ENCODE measurements at places on chromosomes 13 and 19. TPM values are rescaled to one million over a fixed set of nuclear protein-coding genes. Genes with fewer than 3 reads are reported as not detected.

The CEACAM3 gene
- total RNA-seq: not detected

The FGF9 gene
- total RNA-seq: not detected

The MAP4K1 gene
- 0.21 TPM for total RNA-seq

The VSTM2B gene
- not detected for total RNA-seq

The PPFIA3 gene
- 2.4 TPM for total RNA-seq

The RNF113B gene
- not detected for total RNA-seq

The PTH2 gene
- not detected for total RNA-seq

The HPN gene
- not detected for total RNA-seq

GRCh38 chr19:41303954-41304353 lies 6.0 kb upstream of the CCDC97 start:
- no peak for DNase-seq

- DNase-seq: peak; percentile 91
Observed at GRCh38 chr13:110301606-110302553, 5.1 kb downstream of the COL4A1 start.

- no peak for DNase-seq
Observed at GRCh38 chr19:49437231-49437630, 4.1 kb downstream of the SLC17A7 start.

DNA sequence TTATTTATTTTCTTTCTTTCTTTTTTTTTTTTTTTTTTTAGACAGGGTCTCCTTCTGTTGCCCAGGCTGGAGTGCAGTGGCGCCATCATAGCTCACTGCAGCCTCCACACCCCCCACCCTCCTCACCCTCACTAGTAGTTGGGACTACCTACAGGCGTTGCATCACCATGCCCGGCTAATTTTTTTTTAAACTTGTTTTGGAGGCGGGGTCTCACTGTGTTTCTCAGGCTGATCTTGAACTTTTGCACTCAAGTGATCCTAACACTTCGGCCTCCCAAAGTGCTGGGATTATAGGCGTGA lies 33.6 kb downstream of the GJA3 start:
- DNase-seq: no peak

DNA sequence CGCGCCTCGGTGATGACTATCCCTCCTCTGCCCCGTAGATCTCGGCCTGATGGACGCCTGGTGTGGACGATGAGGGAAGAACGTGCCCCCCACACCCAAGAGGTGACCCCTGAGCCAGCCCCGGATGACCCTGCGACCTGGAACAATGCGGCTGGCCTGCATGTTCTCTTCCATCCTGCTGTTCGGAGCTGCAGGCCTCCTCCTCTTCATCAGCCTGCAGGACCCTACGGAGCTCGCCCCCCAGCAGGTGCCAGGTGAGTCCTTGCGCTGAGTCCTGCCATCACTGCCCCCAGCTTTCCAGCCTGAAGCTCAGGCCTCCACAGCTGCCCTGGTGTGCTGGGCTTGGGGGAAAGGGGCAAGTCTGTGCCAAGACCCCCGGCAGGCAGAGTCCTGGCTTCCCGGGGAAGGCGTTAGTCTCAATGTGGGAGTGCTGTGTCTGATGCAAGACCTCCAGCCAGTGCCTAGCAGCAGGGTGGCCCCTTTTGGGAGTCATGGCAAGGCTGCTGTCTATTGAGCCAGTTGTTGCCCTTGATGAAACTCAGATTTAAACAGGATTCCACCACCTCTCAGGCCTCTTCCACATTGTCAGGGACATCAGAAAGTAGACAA lies 67.5 kb downstream of the CHST8 start:
- no peak for DNase-seq

- DNase-seq: peak; percentile 23
Observed at GRCh38 chr13:32783067-32783466, 196.8 kb downstream of the PDS5B start.

GRCh38 chr19:4654437-4655361 lies 15.4 kb downstream of the TNFAIP8L1 start:
- no peak for DNase-seq

- DNase-seq: no peak
Observed at GRCh38 chr19:58182577-58182988, 278 bp upstream of the ZNF274 start.

DNA sequence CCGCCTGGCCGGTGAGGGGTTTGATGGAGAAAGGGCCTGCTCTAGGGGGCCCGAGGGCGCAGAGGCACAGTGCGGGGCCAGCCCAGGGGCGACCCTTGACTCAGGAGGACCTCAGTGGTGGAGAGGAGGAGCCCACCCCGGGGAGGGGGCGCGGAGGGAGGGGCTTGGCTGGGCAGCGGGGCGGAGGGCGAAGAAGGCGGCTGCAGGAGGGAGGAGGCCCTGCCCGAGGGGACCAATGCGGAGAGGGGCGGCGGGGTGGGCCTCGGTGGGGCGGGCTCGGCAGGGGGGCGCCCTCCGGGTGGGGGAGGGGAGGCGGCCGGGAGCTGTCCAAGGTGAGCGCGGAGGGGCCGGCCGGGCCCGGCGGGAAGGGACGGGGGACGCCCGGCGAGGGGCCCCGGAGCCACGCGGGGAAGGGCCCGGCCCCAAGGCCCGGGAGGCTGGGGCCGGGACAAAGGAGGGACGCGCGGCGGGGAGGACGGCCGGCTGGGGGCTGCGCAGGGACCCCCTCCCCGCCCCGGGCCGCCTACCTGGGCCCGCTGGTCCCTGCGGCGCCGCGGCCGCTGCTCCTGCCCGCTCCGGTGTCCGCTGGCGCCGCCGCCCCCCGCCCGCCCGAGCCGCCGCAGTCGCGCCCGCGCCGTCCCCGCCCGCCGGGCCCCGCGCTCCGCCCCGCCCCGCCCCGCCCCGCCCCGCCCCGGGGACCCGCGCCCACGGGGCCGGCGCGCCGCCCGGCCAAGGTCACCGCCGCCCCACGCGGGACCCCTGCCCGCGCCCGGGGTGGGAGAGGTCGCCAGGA lies at the start of gene DIRAS1:
TSS of gene DIRAS1 (minus strand) at position 596 of the 793 bp plus-strand sequence. CDS start 3,566 bp downstream, outside the sequence.
- DNase-seq: no peak

DNA sequence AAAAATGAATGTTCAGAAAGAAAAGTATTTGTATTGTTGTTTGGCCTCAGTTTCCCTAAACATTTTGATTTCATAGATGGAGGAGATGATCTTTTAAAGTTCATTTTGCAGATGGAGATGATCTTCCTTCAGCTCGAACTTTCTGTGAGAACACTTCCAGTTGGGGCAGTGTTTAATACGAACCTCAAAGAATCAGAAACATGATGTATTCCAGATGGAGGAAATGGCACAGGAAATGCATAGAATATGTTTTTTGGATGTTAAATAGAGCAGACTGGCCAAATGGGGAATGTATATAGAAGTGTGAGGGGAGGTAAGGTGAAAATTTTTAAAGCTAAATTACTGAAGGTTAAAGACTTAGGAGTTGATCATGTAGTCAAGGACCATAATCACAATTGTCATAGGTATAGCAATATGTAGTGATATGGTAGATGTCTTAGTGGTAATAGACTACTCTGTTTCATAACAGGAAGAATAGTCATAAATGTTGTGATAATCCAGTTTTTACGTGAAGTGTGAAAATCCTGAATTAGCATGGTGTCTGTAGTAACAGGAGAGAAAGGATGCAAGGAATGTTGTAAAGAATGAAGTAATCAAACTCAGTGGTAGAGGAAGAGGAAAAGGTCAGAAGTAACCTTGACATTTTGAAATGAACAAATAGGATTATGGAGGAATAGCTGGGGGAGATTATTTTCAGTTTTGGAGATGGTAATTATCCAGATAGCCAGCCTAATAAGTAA lies 5.1 kb downstream of the RAP2A start:
- DNase-seq: no peak

GRCh38 chr19:14978161-14978776 lies 1.4 kb downstream of the SLC1A6 start:
- DNase-seq: no peak

- DNase-seq: no peak
Observed at GRCh38 chr19:29365836-29366417, 153.0 kb upstream of the UQCRFS1 start.

GRCh38 chr13:98175823-98176222 lies 1.2 kb downstream of the RNF113B start:
- DNase-seq: no peak

- no peak for DNase-seq
Observed at GRCh38 chr19:3687774-3688706, 12.2 kb downstream of the PIP5K1C start.

All from HFFc6 (cell line).